ENCODE measurements at places on chromosomes 2 and 18.

DNA sequence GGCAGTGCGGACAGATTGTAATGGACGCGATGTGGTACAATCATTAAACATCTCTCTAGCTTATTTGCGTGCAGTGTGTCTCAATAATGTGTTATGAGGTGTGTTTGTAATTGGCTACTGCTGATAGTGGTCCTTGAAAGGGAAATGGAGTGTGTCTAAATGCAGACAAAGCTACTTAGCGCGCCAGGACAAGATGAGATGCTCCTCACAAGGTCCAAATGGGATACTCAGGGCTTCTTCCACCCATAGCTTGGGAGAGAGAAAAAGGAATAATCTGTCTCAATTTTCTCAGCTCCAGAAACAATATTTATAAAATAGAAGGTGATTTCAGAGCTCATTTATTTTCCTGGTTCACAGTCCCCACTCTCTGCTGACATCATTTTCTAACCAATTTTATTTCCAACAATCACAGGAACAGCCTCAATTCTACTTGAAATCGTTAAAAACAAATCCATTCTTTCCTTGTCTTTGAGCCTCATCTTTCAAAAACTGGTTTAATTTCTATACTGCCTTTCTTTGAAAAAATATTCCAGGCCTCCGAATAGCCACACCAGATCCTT lies 28.5 kb downstream of the GALNT14 start:
- no peak overlapping the region for H3K27ac ChIP-seq
- no peak for DNase-seq
- no peaks in the 10 kb centered on the region for H3K4me1 ChIP-seq
- H3K27me3 ChIP-seq, result peaks cover 13% of the 10 kb centered on the region

GRCh38 chr2:140863713-140864112 lies 1267.1 kb downstream of the LRP1B start:
- H3K36me3 ChIP-seq, result no peaks in the 10 kb centered on the region
- peak; percentile 76 for DNase-seq
- H3K27me3 ChIP-seq, result no peaks in the 10 kb centered on the region
- no peak overlapping the region for H3K27ac ChIP-seq
- H3K4me3 ChIP-seq, result no peak overlapping the region
- H3K4me1 ChIP-seq, result no peaks in the 10 kb centered on the region

DNA sequence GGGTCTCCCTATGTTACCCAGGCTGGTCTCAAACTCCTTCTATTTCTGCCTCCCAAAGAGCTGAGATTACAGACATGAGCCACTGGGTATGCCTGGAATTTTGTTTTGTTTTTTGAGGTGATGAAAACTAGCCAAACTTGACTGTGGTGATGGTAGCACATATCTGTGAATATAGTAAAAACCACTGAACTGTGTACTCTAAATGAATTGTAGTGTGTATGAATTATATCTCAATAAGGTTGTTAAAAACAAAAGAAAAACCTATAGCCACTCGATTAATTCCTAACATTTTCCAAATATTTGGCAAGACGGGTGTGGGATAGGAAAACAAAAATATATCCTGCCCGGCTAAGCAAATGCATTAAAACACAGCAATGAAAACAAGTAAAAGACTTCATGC lies 1302.3 kb upstream of the CHAC2 start:
- H3K36me3 ChIP-seq, result no peaks in the 10 kb centered on the region
- DNase-seq, result no peak
- no peak overlapping the region for H3K4me3 ChIP-seq
- no peaks in the 10 kb centered on the region for H3K27me3 ChIP-seq

GRCh38 chr2:32504877-32505478 lies 122.9 kb upstream of the TTC27 start:
- no peaks in the 10 kb centered on the region for H3K4me1 ChIP-seq
- no peak overlapping the region for H3K4me3 ChIP-seq
- H3K27me3 ChIP-seq, result no peaks in the 10 kb centered on the region
- H3K36me3 ChIP-seq, result peaks cover 41% of the 10 kb centered on the region
- DNase-seq, result no peak
- no peak overlapping the region for H3K27ac ChIP-seq

- no peak overlapping the region for H3K4me3 ChIP-seq
- no peak for DNase-seq
- no peaks in the 10 kb centered on the region for H3K36me3 ChIP-seq
- H3K27me3 ChIP-seq, result no peaks in the 10 kb centered on the region
- H3K27ac ChIP-seq, result no peak overlapping the region
- H3K4me1 ChIP-seq, result no peaks in the 10 kb centered on the region
Measured at GRCh38 chr2:198587240-198587639, 782.8 kb downstream of the PLCL1 start.

GRCh38 chr2:30963184-30963583 lies 155.9 kb upstream of the CAPN13 start:
- H3K4me3 ChIP-seq, result no peak overlapping the region
- no peaks in the 10 kb centered on the region for H3K4me1 ChIP-seq
- no peak for DNase-seq
- H3K27ac ChIP-seq, result no peak overlapping the region

DNA sequence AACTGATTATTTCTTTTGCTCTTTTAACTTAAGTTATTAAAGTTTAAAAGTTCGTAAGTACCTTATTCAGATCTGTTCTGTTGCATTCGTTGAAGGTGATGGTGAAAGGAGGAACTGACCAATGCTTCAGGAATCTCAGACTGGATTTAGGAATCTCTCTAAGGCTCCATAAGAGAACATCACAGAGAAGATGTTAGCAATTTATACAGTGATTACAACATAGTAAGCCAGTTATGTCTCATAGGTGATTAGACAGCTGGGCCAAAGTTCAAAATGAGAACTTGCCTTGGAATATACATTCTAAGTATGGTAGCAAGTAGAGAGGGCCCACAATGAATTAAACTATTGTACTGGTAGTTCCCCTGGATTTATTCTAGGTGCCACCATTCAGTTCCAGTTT lies 3.2 kb downstream of the MARS2 start:
- H3K27me3 ChIP-seq, result no peaks in the 10 kb centered on the region
- peaks cover 13% of the 10 kb centered on the region for H3K36me3 ChIP-seq
- peaks cover 14% of the 10 kb centered on the region for H3K4me1 ChIP-seq
- H3K4me3 ChIP-seq, result peak overlapping the region; percentile 91

DNA sequence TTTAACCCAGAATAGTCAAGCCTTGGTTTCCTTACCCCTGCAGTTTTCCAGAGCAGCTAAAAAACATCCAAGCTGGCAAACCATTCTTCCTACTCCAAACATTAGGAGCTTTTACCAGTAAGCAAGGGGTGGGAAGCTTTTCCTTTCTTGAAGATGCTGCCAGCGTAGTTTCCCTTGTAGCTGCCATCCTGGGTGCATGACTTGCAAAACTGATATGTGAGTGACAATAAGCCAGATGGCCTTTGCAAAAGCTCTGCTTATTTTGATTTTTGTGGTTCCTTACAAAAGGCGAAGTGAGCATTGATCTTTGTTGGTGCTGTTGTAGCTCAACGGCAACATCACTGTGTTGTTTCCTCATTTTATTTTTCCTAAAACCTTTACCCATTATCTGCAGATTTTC lies 138.8 kb downstream of the WDSUB1 start:
- peaks cover 4% of the 10 kb centered on the region for H3K36me3 ChIP-seq
- H3K4me1 ChIP-seq, result peaks cover 7% of the 10 kb centered on the region
- H3K4me3 ChIP-seq, result no peak overlapping the region
- no peak for DNase-seq
- H3K27me3 ChIP-seq, result no peaks in the 10 kb centered on the region

GRCh38 chr2:41910126-41910525 lies 137.7 kb upstream of the PKDCC start:
- H3K36me3 ChIP-seq, result no peaks in the 10 kb centered on the region
- H3K4me1 ChIP-seq, result peaks cover 19% of the 10 kb centered on the region
- H3K4me3 ChIP-seq, result no peak overlapping the region
- H3K27me3 ChIP-seq, result no peaks in the 10 kb centered on the region

DNA sequence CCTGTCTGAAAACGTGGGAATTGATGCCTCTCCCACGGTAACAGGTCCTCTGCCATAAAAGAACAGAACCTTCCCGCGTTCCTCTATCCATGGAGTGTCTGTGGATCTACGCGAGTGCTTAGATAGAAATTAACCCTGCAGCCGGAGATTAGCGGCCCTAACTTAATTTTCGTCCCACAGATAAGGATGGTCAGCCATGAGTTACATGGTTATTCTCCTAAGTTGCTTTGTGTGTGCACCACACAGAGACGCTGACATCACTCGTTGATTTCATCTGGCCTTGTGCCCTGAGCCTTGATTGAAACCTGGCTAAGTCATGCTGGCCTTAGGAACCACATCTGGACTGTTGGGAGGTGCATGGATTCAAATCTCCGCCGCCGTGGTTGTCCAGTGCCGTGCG lies 132.1 kb downstream of the GBX2 start:
- no peak overlapping the region for H3K27ac ChIP-seq
- no peaks in the 10 kb centered on the region for H3K27me3 ChIP-seq
- DNase-seq, result no peak
- H3K4me3 ChIP-seq, result no peak overlapping the region
- H3K36me3 ChIP-seq, result no peaks in the 10 kb centered on the region

GRCh38 chr2:237434866-237435311 lies 20.9 kb upstream of the COL6A3 start:
- peak overlapping the region; percentile 100 for H3K27ac ChIP-seq
- peak; percentile 72 for DNase-seq
- no peaks in the 10 kb centered on the region for H3K36me3 ChIP-seq

DNA sequence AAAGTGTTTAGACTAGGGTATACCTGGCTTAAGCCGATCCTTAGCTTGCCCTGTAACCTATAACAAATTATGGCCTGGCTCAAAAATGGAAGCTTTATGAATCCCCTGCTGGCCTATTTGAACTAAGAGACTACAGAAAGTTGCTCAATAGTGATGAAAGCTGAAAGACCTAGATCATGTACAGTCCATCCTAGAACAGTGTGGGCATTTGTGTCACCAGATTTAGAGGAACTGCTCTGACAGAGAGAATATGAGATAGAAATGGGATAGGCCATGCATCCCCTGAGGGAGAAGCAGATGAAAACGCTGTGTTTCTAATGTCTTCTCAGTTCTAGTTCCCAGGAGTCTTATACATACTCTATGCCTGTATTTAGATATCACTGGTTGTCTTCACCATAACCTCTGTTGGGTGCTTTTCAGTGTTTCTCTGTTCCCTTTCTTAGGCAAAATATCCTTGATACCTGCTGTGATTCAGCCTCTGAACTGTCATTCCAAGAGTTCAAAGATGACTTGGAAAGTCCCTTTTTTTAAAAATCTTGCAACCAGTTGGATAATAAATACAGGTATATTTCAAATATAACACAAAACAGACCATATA lies 246.9 kb upstream of the SLC39A10 start:
- no peak overlapping the region for H3K4me3 ChIP-seq
- no peak overlapping the region for H3K27ac ChIP-seq
- no peaks in the 10 kb centered on the region for H3K36me3 ChIP-seq
- DNase-seq, result no peak
- peaks cover 23% of the 10 kb centered on the region for H3K4me1 ChIP-seq

- no peaks in the 10 kb centered on the region for H3K4me1 ChIP-seq
- no peak overlapping the region for H3K4me3 ChIP-seq
- no peak overlapping the region for H3K27ac ChIP-seq
- H3K27me3 ChIP-seq, result peaks cover 62% of the 10 kb centered on the region
Measured at GRCh38 chr2:151691631-151692030, 42.6 kb downstream of the NEB start.

DNA sequence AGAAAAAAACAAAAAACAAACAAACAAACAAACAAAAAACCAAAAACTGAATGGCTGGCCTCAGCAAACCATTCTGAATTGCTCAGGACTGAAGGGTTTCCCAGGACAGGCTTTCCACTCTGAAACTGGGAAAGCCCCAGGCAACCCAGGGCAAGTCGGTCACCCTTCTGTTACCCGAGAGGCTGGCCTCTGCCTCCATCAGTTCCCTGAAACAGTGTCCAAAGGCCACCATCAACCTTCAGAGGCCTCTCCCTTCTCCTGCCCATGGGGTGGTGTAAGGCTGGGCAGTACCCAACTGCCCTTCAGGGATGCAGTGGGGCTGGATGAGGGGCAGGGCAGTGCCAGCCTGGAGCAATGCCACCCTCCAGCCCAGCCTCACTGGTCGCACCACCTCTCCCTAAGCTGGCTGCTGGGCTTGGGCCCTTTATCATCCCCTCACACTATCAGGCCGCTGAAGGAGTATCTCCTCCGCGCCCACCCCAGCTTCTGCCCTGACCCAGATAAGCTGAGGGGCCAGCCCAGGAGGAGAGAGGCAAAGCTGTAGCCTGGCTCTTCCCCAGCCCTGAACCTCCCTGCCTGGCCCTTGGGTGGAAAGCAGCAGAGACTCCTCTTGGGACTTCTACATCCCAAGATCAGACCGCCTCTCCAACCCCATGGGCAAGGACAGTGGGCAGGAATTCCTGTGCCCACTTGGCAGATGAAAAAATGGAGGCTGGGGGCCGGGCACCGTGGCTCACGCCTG lies 35.9 kb downstream of the ZFP36L2 start:
- H3K4me3 ChIP-seq, result no peak overlapping the region
- H3K27me3 ChIP-seq, result no peaks in the 10 kb centered on the region
- no peaks in the 10 kb centered on the region for H3K4me1 ChIP-seq
- DNase-seq, result no peak

DNA sequence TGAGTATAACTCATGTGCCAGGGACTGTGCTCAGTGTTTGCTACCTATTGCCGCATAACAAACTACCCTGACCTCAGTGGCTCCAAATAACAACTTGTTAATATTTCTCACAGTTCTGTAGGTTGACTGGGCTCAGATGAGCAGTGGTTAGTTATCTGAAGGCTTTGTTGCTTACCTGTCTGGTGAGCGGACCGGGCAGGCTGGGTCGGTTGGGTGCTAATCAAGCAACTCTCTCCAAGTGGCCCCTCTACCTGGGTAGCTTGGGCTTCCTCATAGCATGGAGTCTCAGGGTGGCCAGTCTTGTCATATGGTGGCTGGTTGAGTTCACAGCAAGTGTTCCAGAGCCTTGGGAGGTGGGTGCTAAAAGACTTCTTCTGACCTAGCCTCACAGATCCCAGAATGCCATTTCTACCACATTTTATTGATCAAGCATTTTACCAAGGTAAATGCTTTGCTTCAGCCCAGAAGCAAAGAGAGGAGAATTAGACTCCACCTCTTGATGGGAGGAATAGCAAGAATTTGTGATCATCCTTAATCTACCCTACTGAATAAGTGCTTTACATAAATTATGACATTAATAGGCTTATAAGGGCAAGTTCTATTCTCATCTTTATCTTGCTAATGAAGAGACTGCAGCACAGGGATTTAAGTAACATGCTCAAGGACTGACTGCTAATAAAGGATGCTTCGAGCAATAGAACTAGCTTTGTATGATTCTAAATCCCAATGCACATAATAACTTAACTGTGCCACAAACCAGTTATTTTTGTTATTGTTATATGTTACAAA lies 16.9 kb downstream of the RAB31 start:
- DNase-seq, result no peak
- H3K4me3 ChIP-seq, result no peak overlapping the region
- no peak overlapping the region for H3K27ac ChIP-seq
- peaks cover 6% of the 10 kb centered on the region for H3K4me1 ChIP-seq
- no peaks in the 10 kb centered on the region for H3K27me3 ChIP-seq

- H3K27ac ChIP-seq, result no peak overlapping the region
- no peaks in the 10 kb centered on the region for H3K36me3 ChIP-seq
- no peaks in the 10 kb centered on the region for H3K4me1 ChIP-seq
Measured at GRCh38 chr2:42949125-42949524, 156.7 kb upstream of the HAAO start.

- no peaks in the 10 kb centered on the region for H3K4me1 ChIP-seq
- H3K27ac ChIP-seq, result no peak overlapping the region
- H3K36me3 ChIP-seq, result no peaks in the 10 kb centered on the region
- no peak for DNase-seq
- no peak overlapping the region for H3K4me3 ChIP-seq
- H3K27me3 ChIP-seq, result no peaks in the 10 kb centered on the region
Measured at GRCh38 chr18:36610258-36610657, 218.5 kb downstream of the TPGS2 start.

Data from PC-3 (cell line).